ENCODE measurements at places on chromosomes 13 and 19.

- peak; percentile 52 for DNase-seq
Observed at GRCh38 chr19:28878862-28879566, 333.9 kb downstream of the UQCRFS1 start.

GRCh38 chr19:23507446-23507845 is 112.2 kb upstream of the ZNF91 start:
- DNase-seq: no peak

DNA sequence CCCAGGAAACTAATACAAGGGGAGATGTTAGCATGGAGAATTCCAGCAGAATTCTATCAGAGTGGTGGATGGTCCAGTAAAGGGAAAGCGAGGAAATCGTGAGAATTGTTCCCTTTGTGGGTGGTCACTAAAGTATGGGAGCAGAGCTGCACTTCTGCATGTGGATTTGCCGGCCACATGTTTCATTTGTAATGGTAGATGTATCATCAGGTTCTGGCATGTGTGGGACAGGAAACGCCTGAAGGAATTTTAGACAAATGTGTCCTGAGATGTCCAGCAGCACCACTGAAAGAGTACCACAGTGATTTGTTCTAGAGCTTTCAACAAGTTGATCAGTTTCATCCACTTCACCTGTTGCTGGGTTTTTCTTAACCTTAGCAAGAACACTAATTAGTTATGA is 308.4 kb downstream of the SHISA2 start:
- no peak for DNase-seq

GRCh38 chr19:58568453-58569130 is 4.5 kb downstream of the MZF1 start:
- DNase-seq: no peak

DNA sequence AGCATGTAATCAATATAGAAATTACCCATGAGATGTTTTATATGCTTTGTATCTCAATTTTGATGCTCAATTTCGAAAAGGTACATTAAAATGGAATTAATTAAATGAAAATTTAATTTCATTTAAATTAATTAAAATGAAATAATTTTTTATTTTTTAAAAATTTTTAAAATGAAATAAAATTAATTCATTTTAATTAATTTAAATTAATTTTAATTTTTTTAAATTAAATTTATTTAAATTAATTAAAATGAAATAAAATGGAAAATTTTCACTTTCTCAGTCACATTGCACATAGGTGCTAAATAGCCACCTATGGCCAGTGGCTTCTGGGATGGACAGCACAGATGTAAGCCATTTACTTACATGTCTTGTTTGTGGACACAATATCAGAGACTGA is 4.2 kb upstream of the SULT2B1 start:
- no peak for DNase-seq

DNA sequence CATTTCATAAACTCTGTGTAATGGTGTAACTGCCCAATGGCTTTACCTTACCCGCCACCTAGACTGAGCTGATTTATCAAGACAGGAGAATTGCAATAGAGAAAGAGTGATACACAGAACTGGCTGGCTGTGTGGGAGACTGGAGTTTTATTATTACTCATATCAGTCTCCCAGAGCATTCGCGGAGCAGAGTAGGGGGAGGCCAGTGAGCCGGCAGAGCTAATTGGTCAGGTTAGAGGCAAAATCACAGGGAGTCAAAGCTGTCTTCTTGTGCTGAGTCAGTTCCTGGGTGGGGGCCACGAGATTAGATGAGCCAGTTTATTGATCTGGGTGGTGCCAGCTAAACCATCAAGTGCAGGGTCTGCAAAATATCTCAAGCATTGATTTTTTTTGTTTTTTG is 23.4 kb upstream of the SLITRK1 start:
- DNase-seq: no peak

- DNase-seq: no peak
Observed at GRCh38 chr13:81597101-81597500, 1256.2 kb upstream of the SPRY2 start.

GRCh38 chr13:76116751-76117360 is 480.7 kb downstream of the LMO7 start:
- no peak for DNase-seq

GRCh38 chr19:19595171-19595701 is 23.3 kb downstream of the PBX4 start:
- DNase-seq: no peak

GRCh38 chr13:97495678-97496077 is 61.7 kb downstream of the RAP2A start:
- no peak for DNase-seq

DNA sequence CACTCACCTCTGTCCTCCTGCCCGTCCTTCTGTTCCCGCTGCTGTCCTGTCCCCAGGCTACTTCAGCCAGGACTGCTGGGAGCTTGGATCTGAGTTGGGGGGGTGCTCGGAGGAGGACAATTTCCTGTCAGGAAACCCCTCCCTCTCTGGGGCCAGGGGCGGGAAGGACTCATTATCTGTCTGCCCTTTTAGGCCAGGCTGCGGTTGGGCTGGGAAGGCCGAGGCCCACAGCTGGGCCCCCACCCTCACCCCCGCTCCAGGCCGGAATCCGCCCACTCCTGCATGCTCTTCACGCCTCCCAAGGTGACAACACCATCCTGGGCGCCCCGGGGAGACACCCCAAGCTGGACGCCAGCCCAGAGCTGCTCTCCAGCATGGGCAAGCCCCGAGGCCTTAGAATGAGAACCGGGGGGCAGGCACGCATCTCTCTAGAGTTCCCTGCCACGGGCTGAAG is at the start of gene EXOC3L2:
Gene EXOC3L2 (minus strand): TSS at position 74 of the 454 bp plus-strand sequence. CDS start 6,362 bp downstream, outside the sequence.
- DNase-seq: no peak

DNA sequence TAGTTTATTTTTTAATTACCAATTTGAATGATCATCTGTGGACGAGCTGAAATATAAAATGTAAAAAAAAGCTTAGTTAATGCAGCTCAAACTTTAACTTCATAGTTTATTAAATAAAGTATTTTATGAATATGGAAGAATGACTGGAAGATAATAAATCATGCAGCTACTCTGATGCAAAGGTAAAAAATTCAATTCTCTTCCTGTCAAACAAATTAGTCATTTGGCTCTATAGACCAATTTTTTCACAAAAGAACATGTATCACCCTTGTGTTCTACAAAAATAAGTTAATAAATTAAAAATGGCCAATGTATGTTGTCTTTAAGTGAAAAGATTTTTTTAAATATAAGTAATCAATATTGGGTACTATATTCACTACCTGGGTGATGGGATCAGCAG is 26.2 kb downstream of the EXOSC8 start:
- DNase-seq: no peak

GRCh38 chr13:36848199-36848982 is 29.4 kb downstream of the RFXAP start:
- DNase-seq: no peak

DNA sequence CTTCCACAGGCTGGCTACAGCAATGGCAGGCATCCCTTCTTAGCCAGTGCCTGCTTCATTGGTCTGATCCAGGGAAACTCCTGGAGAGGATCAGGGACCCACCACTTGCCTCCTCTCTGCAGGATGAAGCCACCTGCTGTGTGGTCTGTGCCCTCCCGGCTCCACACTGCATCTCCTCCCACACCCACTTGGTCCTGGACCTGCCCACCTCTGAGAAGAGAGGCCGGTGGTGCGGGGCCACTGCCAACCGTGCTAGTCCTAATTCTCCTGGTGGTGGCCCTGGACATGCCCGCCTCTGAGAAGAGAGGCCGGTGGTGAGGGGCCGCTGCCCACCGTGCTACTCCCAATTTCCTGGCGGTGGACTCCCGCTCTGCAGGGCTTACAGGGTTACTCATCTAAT is 98.8 kb downstream of the COL4A1 start:
- no peak for DNase-seq

GRCh38 chr19:43524922-43525835 is 1.8 kb downstream of the ETHE1 start:
- DNase-seq: no peak

DNA sequence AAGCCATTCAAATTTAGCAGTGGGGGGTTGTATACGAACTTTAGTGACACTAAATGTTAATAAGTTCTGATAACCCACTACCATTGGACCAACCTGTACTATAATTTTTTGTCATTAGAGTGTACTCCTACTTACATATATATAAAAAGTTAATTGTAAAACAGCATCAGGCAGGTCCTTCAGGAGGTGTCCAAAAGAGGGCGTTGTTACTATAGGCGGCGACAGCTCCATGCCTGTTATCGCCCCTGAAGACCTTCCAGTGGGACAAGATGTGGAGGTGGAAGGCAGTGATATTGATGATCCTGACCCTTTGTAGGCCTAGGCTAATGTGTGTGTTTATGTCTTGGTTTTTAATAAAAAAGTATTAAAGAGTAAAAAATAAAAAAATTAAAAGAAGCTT is 27.5 kb downstream of the SPRYD7 start:
- DNase-seq: no peak

GRCh38 chr19:48997972-48998371 is 4.3 kb downstream of the RUVBL2 start:
- DNase-seq: no peak

DNA sequence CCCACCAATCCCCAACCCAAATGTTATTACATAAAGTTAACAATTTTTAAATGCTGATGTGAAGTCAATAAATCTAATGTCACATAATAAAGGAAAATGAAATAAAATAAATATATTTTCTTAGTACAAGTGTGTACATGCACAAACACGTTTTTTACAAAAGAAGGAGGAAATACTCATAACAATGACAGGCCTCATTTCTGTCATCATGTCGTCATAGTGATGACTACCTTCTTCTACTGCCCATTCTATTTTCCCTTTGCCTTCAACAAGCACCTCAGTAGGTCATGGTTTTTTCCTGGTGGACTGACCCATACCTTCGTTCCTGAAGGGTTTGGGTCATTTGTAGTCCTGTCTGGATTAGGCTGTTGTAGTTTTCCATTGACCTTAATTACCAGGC is 185.3 kb upstream of the IPO5 start:
- no peak for DNase-seq

DNA sequence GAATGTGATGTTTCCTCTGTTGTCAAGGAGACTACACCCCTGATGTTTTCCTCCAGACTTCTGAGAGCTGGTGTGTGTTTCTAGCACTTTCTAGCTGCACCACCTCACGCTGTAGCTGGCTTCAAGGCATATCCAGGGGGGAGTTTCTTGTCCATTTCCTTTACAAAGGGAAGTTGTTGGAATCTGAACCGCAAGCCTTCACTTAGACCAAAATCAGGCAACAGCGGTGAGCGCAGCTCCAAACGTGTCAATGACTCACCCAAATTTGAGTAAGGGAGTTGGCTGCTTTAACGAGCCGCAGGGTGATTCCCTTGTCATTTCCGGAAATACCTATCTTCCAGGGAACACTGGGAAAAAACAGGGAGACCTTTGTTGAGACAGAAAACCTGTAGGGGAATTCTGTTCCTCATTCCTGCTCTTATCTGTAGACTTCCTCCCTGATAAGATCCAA is 2.5 kb downstream of the LDLR start:
- DNase-seq: peak; percentile 46

DNA sequence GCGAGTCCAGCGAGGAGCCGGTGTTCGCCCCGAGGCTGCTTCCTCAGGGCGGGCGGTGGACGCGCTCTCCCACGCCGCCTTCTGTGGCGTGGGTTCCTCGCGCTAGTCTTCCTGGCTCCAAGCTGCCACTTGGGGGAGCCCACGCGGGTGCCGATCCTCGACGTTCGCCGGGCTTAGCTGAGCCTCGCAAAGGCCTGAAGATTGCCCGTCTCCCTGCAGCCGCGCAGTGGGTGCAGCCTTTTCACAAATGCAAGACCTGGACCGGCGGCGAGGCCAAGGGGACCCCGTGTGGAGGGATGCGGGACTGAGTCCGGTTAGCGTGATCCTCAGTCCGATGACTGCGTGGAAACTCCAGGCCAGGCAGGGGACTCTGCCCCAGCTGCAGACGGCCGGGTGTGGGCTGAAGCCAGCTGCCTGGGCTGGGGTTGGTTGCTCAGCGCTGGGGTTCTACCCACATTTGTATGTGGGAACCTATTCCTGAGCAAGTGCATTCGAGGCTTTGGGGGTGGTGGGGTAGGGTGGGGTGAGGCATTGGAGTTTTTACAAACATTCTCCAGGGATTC is 16.6 kb upstream of the LRP3 start:
- DNase-seq: no peak
